ENCODE measurements at places on chromosomes 16 and 17.
A peak's percentile ranks its signal among the peaks of the same experiment; 100 is the strongest.

DNA sequence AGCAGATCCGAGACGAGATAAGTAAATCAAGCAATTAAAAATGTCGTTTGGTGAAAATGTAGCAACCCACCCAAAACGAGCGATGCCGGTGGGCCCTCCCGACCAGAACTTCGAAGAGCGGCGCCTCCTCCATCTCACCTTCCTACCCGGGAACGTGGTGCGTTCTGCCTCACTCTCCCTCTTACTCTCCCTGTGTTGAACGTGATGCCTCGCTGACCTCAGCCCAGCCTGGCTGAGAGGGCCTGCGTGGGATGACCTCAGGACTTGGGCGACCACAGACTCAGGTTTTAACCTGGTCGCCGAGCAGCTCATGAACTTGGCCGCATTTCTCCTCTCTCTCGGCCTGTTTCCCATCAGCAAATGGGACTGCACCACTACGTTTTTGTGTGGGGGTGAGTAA lies 69.7 kb upstream of the RPL38 start:
- no peak for DNase-seq

GRCh38 chr17:79125503-79125902 lies 50.9 kb downstream of the ENGASE start:
- DNase-seq, result no peak

DNA sequence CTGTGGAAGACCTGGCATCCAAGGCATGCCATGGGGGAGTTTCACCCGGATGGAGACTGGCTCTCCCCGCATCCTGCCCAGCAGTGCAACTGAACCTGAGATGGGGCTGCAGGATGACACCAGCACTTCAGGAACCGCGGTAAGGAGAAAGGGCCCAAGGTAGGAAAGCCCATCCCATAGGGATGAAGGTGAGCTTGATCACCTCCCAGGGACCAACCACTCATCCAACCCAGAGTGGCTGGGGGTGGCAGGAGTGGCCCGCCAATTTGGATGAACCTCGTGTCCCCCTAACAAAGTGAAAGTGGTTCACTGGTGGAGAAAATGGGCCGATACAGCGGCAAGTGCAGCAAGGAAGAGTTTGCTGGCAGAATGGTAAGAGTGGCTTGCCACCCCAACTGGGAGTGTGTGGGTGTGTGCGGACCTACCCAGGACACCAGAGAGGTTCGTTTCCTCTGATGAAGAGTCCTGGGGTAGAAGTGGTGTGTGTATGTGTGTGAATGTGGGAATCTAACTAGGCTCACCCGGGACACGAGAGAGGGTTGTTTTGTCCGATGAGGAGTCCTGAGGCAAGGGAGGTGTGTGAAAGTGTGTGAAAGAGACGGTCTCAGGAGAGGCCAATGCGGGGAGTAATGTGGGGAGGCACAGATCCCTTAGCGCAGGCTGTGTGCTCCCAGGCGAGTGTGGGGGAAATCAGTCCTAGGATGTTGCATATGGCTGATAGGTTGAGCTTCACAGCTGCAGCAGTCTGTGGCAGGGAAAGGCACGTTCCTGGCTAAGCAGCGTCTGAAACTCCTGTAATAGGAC lies 22.6 kb downstream of the ACSM1 start:
- DNase-seq, result peak; percentile 2

DNA sequence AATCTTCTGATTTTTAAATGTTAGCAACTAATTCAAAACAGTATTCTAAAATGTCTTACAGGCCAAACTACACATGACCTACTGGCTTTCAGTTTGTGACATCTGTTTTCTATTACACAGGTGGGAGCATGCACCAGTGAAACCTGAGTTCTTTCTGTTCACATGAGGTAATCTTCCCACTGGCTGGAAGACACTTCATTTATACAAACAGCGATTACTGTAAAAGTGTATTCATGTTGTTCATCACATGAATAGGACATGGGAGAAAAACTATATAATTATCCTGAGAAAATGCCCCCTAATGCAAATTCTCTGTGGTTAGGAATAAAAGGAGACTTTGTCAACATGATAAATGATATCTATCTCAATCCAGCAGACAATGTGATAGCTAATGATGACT lies 11.1 kb upstream of the PIK3R5 start:
- DNase-seq, result no peak

GRCh38 chr16:24093049-24093448 lies 163.1 kb upstream of the CACNG3 start:
- DNase-seq, result no peak

- no peak for DNase-seq
These were observed 21.6 kb downstream of the C17orf58 start for GRCh38 chr17:67974598-67975066.

DNA sequence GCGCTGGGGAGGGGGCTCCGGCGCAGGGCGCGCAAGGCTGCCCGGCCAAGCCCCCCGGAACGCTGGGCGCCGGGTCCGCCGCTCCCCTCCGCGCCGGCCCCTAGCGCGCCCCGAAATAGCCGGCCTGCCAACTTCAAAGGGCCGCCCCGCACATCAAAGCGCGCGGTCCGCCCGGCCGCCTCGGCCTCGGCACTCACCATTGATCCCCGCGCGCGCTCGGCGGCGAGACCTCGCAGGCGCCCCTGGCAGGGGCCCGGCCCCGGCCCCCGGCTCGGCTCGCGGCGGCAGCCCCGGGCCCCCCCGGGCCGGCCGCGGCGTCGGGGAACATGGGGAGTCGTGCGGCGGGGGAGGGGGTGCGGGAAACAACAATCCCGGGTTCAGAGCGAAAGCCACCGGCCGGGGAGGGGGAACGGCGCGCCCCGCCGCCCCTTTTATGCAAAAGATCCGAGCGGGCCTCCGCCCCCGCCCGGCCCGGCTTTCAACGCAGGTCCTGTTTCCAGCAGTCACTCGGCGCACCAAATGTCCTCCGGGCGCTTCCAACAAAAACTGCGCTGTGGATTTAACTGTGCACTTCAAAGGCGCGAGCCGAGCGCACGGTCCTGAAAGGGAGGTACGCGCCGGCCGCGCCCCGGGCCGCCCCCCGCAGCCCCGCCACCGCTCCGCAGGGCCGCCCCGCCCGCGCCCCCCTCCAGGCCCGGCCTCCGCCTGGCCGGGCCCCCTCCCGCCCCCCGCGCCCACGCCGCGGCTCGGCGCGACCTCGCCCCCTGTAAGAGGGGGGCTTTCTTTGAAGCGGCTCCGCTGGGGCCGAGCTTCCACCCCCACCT lies 608 bp downstream of the AXIN2 start:
- DNase-seq, result peak; percentile 67

DNA sequence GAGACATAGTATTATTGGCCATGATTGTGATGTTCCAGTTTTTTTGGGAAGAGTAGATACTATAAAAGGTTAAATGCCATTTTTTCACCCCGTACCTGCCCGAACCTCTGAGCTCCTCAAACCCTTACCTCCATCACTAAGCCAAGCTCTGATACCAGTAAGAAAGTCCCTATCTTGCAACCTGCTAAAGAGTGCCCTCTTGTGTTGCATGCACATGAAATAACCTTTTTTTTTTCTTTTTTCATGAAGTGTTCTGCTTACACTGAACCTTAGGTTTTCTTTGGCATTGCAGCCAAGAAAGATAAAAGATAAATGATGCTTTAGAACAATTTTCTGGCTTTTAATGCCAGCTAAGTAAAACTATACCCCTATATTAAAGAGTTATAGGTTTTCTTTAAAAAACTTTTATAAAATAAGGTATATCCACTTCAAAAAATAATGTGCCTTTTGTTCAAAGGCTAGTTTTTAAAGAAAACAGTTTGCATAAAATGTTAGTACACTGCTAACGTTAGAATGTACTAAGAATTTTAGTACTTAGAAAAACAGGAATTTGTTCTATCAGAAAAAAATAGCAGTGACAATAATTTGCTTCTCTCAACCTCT lies 295.3 kb upstream of the PMFBP1 start:
- DNase-seq, result no peak

DNA sequence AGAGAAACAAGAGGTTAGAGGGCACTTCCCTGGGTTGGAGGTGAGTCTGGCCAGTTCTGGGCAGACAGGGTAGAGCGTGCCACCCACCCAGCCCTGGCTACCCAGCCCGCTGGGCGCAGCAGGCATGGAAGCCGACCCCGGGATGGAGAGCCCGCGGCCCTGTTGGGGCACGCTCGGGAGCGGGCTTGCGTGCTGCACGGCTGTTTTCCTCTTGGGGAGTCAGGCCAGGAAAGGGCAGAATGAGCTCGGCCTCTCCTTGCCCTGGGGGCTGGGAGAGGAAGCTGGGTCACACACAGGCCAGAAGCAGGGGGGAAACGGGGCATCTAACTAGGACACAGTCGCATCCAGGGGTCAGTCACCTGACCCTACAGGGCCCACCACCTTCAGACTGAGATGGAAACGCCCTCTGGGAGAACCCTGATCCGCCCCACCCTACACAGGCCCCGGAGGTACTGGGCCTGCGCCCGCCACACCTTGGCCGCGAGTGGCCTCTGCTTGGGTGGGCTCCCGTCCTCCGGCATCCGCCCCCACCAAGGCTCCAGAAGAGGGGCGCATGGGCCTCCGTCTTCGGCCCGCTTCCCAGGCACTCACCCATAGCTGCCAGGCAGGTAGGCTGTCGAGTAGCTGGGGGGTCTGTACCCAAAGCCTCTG lies 1.2 kb downstream of the SOX15 start:
- no peak for DNase-seq

DNA sequence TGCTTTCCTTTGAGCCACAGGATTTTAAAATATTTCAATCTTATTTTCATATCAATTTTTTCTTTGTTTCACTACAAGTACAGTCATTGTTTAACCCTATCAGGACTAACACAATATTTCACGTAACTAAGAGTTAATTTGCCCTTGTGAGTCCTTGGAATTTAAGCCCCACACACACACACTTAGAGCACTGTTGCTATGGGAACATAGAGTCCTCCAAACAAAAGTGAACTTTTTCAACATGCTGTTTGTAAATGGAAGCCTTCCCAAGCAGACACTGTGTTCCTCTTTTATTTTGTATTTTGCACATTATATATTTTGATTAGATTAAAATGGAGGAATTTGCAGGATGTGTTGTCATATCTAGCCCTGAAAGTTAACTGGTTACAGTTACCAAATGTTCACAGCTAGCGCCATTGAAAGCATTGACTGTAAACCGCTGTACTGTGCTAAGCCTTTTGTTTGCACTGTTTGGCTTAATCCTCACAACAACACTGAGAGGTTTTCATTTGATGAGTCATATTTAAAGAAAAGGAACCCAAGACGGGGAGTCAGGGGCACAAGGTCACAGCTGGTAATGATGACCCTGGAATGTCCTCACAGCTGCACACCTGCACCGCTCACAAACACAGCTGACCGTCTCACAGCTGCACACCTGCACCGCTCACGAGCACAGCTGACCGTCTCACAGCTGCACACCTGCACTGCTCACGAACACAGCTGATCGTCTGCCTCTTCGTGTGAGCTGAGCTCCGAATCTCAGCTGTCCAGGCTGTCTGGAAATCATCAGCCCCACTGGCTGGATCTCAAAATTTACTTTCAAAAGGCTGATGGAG lies 6.3 kb downstream of the HSBP1 start:
- DNase-seq, result no peak

- no peak for DNase-seq
These were observed 178.4 kb upstream of the C17orf78 start for GRCh38 chr17:37197336-37197735.

- no peak for DNase-seq
These were observed 9.3 kb upstream of the TBKBP1 start for GRCh38 chr17:47684535-47685193.

GRCh38 chr17:42878123-42878880 lies 22.3 kb upstream of the G6PC1 start:
- DNase-seq, result no peak

DNA sequence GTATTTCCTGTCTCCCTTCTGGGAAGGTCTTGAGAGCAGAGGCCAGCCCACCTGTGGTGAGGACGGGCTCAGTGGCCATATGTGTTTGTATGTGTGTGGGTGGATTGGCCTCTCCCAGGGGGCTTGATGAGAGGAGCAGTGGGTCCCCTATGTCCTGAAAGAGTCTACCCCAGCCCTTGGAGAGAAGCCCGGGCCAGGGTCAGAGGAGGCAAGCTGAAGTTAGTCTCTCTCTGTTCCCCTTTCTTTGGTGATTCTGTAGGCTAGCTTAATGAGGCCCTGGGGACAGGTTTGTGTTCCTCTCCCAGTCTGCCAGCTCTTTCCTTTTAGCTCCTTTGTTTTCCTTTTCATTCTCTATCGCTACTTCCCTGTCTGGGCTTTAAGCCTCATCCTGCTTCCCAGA lies 23.8 kb upstream of the NFATC3 start:
- DNase-seq, result no peak

DNA sequence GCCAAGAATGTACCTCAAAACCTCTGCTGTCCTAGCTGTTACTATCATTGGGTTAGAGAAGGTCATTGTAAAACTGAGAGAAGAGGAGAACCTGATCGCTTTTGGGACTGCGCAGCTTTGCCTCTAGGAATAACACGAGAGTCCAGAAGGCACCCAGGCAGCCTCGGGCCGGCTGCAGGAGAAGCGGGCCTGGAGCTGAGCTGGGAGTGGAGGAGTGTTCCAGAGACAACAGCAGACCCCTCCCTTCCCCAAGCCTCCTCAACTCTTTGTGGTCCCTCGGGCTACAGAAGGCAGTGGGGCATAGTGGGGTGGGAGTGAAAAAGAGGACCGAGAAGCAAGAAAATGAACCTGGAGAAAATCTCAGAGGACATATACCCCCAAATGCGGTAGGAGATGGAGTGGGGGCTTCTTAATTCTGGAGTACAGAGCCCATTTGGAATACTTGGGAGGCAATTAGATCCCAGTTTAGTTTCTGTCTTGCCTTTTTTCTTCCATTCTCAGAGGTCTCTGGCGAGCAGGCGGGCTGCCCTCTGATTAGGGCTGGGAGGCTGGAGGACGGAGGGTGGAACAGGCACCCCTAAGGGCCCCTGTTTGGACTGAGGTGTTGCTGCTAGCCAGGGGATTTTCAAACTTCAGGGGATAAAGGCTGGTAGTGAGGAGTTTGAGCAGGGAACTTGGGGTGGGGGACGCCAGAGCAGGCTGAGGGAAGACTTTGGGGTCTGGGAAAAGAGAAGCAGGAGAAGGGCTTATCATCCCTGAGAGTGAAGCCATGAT lies 13.3 kb upstream of the HOXB2 start:
- no peak for DNase-seq

GRCh38 chr17:27512031-27512430 lies 55.8 kb downstream of the KSR1 start:
- DNase-seq, result no peak

GRCh38 chr16:51035110-51035498 lies 116.0 kb downstream of the SALL1 start:
- DNase-seq, result no peak

- no peak for DNase-seq
These were observed 92.5 kb downstream of the N4BP1 start for GRCh38 chr16:48517493-48517892.

GRCh38 chr17:76997981-76998531 lies 129.9 kb downstream of the MGAT5B start:
- DNase-seq, result peak; percentile 74

DNA sequence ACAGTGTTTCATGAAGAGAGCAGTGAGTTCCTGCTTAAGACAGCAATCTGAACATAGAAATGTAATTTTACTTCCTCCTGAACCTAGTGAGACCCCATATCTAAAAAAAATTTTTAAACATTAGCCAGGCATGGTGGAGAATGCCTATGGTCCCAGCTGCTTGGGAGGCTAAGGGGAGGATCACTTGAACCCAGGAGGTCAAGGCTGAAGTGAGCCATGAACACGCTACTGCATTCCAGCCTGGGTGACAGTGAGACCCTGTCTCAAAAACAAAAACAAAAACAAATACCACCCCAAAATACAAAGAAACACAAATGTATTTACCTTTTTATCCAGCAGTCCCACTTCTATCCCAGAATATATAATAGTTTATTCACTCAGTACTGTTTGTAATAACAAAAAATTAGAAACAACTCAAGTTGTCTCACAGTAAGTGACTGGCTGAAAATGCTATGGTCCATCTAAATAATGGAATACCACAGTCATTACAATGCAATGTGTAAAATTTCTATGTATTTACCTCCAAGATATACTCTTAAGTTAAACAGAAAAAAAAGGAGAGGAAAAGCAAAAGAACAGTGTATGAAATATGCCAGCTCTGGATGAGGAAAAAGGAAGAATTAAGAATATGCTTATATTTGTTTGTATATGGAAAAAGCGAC lies 16.3 kb downstream of the CFDP1 start:
- DNase-seq, result no peak

Measured in CD4-positive, alpha-beta T cell treated with Interleukin-1 beta for 1 hour (primary cell).